ENCODE measurements at places on chromosomes 11 and 22.

GRCh38 chr11:41897991-41898390, 438.5 kb upstream of the LRRC4C start:
- no peak for DNase-seq

- DNase-seq = no peak
Measured at GRCh38 chr11:6682591-6682935, 577 bp downstream of the MRPL17 start.

- no peak for DNase-seq
Measured at GRCh38 chr11:47067401-47067800, 109.3 kb downstream of the ARFGAP2 start.

DNA sequence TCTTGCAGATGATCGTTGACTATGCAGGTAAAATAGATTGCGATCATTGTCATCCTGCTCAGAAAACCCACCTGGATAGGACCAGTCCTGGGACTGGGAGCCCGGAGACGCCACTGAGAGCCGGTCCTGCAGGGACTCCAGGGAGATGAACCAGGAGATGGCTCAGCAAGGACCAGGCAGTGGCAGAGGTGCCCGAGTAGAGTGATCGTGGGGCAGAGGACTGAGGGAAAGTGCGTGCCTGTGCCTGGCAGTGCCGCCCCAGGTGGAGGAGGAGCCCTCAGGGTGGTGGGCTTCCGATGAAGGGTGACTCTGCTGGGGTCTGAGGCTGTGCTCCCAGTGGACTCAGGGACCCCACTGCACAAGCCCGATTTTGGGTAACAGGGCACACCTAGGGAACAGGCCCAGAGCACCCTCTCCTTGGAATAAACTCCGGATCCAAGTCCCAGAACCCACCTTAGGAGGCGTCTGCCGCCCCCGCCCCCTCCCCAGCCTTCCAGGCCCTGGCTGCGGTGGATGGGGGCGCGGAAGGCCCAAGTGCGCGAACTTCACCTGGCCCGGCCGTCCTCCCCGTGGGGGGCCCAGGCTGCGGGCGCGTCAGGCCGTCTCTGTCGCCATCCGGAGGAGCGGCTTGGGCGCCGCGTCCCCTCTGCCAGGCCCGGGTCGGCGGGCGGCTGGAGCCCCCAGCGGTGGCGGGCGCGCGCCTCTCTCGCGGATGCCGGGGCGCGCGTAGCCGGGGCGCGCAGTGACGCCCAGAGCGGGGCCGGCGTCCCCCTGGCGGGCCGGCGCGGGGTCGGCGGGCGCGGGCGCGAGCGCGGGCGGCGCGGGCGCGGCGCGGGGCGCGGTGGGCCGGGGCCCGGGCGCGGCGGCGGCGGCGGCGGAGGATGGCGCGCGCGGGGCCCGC, 1338.8 kb downstream of the BRD1 start:
- no peak for DNase-seq

GRCh38 chr22:43411040-43411868, 560 bp upstream of the MPPED1 start:
- DNase-seq = no peak

- DNase-seq = no peak
Measured at GRCh38 chr11:110373051-110373702, 56.6 kb upstream of the FDX1 start.
